ENCODE measurements at places on chromosomes 4 and X.

DNA sequence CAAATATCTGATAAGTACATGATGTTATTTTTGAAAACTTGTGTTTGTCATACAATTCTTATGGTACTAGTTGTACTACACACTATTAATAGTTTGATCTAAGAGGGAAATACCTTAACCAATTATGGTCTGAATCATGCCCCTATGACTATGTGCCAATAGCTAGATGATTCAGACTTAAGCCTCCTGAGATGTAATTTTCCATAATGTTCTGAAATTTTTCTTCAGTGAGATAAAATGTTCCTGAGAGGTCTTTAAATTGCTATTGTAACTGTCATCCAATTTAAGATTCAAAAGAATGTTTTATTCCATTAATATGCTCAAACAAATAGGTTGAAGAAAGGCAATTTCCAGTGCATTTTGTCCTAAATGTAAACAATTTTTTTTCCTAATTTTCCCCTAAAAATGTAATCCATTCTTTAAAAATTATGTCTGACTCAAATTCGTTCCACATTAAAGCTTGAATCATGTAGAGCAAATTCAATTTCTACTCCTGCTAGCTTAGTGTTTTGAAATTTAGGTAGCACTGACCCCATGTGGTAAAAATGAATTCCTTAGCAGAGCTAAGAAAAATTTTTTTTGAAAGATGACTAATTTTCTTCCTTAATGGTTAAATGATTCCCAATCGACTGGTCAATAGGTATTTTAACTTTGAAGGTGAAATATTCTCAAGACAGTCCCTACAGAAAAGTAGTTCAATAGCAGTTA is 49.1 kb downstream of the APOOL start:
- no peak for DNase-seq

GRCh38 chrX:71053217-71053621 is 14.9 kb downstream of the SNX12 start:
- no peak for DNase-seq

- no peak for DNase-seq
Measured at GRCh38 chr4:3190549-3190948, 58.4 kb upstream of the MSANTD1 start.

GRCh38 chrX:71989768-71990426 is 79.3 kb downstream of the NHSL2 start:
- no peak for DNase-seq

GRCh38 chr4:7872264-7872771 is 67.3 kb downstream of the AFAP1 start:
- no peak for DNase-seq

GRCh38 chr4:87961993-87962392 is 13.5 kb upstream of the SPP1 start:
- DNase-seq = no peak

Data from thoracic aorta (tissue), 2 donors.